ENCODE measurements at places on chromosomes 12 and 14. TPM values are rescaled to one million over a fixed set of nuclear protein-coding genes. Genes with fewer than 3 reads are reported as not detected.

The OTOGL gene
- total RNA-seq: 0.87 TPM

The FAM181A gene
- total RNA-seq: 12.7 TPM

The PTPRQ gene
- total RNA-seq: 3.7 TPM

The TSPAN11 gene
- 2.4 TPM for total RNA-seq

The TCHP gene
- 59.4 TPM for total RNA-seq

The SERPINA12 gene
- total RNA-seq: 0.25 TPM

The DEGS2 gene
- total RNA-seq: 3.3 TPM

The C14orf39 gene
- total RNA-seq: 12.1 TPM

The THTPA gene
- total RNA-seq: 25.1 TPM

The C12orf54 gene
- total RNA-seq: 77.1 TPM

GRCh38 chr14:100010679-100011078 lies 54.5 kb upstream of the EVL start:
- DNase-seq: no peak

GRCh38 chr12:40616383-40616915 lies 75.8 kb upstream of the CNTN1 start:
- DNase-seq: no peak

DNA sequence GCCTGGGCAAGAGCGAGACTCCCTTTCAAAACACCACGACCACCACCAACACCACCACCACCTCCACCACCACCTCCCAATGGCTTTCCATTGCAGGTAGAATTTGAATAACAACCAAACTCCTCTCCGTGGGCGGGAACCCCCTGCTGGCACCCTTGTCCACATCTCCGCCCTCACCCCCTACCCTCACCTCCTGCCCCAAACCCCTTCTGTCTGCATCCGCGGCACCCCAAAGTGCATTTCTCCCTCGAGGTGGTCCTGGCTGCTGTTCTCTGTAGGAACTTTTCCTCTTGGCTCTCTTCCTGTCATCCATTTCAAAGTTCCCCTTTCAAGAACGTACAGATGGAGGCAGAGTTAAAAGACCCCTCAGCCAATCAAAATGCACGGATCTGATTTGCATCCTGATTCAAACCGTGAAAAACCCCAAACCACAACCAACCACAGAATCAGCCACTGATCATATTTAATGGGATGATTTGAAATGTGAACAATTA lies 3.8 kb downstream of the SDSL start:
- DNase-seq: no peak

GRCh38 chr12:68342966-68343365 lies 10.8 kb upstream of the MDM1 start:
- no peak for DNase-seq

DNA sequence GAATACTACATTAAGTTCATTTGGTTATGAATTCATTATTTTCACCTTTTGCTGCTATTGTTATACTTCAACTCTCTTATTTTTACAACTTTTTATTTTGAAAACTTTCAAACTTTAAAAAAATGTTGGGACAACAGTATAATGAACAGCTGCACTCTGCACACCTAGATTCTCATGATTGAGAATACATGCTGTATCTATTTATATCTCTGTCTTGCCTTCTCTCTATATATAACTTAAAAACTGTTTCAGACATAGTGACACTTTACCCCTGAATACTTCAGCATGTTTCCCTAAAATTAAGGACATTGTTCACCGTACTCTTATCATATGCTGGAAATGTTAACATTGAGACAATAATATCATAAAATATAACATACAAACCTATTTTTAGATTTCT lies 237.1 kb downstream of the GPHN start:
- no peak for DNase-seq

DNA sequence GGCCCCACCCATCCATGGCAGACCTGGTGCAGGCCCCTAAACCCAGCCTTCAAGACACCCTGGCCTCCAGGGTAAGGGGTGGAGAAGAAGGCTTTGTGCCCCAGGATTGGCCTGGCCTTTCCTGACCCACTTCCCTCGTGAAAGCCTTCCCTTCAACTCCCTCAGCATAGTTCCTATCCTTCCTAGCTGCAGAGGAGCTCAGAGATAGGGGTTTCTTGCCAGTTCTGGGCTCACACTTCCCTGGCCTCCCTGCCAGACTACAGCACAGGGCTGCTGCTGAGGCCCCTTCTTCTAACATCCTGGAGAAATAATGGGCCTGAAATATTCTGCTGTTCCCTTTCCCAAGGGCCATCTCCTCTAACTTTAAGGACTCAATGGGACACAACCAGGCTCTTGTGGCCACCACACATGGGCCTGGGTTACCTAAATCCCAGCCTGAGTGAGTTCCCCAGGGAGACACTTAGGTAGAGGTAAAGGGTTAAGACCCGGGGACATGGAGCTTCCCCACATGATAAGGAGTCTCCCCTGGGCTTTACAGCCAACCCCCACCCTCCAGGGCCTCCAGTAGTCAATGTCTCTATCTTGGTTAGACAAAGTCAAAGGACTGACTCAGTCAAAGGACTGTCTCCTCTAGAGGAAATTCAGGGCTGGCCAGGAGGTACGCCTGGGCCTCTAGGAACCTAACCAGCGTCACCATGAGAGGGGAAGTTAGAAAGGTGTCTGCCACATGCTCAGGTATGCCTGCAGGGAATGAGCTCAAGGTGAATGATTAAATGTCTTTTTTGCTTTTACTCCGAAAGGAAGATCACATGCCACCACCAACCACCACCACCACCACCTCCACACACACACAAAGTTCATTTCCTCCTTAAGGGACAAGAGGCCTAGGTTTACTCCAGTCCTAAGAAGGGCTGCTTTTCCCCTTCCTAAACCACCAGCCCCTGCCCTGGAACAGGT lies 7.1 kb downstream of the ZFP36L1 start:
- DNase-seq: peak; percentile 25

GRCh38 chr14:78752518-78753188 lies 582.5 kb downstream of the NRXN3 start:
- no peak for DNase-seq

DNA sequence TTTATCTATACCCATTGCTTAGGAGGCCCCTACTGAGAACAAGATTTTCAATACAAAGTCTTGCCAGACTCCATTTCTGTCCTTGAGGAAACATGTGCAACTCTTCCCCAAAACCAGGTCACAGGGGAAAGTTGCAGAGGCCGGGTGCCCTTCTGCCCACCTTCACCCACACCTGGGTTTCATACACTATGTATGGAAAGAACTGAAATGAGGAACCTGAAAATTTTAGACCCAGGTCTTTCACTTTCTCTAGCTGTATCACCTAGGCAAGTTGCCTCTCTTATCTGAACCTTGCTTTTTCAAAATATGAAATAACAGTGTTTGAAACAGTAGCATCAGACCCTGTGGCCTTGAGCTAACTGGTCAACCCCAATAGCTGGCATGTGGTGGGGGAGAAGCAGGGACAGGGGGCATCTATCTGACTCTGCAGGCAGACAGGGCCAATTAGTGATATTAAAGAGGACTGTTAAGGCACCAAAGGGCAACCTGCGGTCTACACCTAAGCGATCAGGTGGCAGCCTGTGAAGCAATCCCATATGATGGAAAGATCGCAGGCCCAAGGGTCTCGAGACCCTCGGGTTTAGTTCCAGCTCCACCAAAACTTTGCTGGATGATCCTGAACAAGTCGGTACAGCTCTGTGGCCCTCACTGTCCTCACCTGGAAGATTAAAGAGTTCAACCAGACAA lies 346.5 kb downstream of the BCL11B start:
- DNase-seq: no peak

- DNase-seq: no peak
Observed at GRCh38 chr12:104964167-104964855, 6.2 kb upstream of the SLC41A2 start.

GRCh38 chr12:22800332-22800731 lies 175.4 kb downstream of the ETNK1 start:
- DNase-seq: no peak

- no peak for DNase-seq
Observed at GRCh38 chr14:58919217-58919616, 269.2 kb upstream of the DAAM1 start.

DNA sequence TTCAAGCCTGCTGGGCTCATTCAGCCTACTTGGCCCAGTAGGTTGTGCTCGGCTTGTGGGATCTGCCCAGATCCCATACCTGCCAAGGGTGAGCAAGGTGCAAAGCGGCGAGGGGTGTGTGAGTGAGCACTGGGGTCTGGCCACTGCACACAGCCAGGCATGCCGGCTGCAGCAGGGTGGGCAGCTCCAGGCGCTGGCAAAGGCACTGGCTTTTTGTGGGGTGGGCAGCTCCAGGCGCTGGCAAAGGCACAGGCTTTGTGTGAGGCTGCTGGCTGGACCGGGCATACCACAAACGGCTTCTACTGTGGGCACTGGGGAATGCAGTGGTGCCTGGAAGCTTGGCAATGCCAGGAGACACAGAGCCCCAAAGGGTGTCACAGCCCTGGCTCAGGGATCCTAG lies 137.4 kb downstream of the SLC16A7 start:
- DNase-seq: no peak

- no peak for DNase-seq
Observed at GRCh38 chr14:79568594-79568993, 642.7 kb downstream of the DIO2 start.

- no peak for DNase-seq
Observed at GRCh38 chr12:100133200-100133599, 9.5 kb downstream of the BLTP3B start.

DNA sequence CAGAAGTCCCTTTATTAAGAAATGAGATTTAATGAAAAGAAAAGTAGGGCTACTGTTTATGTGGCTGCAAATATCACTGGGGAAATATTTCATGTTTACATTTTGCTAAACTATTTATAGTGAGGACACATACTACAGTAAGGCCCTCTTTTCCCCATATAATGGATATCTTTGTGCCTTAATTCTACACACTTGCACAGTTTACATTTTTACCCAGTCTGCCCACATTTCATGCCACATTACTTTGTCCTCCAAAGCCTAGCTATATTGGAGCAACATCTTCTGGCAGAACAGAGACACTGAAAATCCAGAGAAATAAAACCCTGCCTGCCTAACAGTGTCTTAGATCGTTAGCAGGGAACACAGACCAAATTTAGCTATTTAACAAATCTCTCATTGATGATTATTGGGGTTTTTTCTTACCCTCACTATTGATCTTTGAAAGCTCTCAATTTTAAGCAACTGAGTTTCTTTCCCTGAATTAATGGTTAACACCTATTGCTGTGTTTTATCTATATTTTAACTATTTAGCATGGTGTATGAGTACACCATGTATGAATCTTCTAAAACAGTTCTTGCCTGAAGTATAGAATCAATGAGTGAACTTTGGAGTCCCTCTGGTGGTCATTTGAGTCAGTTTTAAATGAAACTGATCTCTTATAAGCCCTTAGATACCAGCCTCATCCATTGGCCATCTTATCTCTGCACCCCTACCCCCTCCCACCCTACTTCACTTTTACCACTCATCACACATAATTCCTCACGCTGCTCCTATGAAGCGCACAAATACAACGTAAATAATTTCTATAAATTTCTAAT lies 170.2 kb downstream of the BCAT1 start:
- no peak for DNase-seq

DNA sequence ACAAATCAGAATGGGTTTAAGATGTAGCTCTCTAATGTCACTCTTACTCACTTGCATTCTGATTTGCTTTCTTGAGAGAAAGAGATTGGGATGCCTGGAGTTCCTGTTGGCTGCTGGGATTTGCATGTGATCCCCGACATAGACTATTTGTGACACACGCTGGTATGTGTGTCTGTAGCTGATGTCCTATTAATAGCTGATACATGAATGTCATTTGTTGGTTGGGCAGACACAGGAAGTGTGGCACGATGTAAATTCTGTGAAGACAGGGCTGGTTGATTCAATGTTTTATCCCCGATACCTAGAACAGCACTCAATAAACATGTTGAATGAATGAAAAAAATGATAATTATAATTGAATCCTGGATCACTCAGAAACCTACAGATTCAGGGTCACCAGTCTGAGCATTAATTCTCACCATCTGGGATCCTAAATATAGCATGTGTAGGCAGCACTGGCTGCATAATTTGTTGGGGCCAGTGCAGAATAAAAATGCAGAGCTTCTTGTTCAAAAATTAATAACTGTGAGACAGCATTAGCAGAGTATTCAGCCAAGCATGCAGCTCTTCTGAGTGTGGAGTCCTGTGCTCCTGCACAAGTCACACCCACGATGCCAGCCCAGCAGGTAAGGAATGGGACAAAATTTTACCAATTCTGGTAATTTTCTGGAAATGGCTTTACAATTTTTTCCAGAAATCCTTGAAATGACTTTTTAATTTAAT lies 35.5 kb upstream of the SOCS2 start:
- no peak for DNase-seq

GRCh38 chr14:104637546-104638003 lies 33.0 kb upstream of the TMEM179 start:
- no peak for DNase-seq

- DNase-seq: no peak
Observed at GRCh38 chr14:54083549-54084239, 127.1 kb upstream of the BMP4 start.

- no peak for DNase-seq
Observed at GRCh38 chr12:44038411-44038810, 202.5 kb downstream of the TMEM117 start.

DNA sequence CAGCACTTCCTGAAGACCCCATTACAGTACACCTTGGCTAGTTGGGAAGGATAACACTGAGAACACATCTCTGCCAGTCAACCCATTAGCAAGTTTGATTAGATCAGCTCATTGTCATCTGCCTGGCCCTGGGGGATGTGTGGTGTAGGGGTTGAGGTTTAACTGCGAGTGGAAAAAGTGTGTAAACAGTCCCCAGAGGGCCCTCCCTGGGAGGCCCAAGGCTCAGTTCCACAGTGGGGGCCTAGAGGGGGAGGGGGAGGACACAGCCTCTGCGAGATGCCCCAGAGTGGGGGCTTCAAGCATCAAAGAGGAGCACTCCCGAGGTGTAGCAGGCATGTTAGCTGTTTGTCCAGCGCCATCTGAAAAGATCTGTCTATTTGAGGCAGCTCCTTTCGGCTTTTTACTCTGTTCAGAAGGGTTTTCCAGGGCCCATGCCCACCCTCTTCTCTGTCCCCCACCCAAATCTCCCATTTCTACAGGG lies 344 bp downstream of the LPAR5 start:
- no peak for DNase-seq

GRCh38 chr14:29937116-29937515 lies 9.5 kb upstream of the PRKD1 start:
- no peak for DNase-seq

DNA sequence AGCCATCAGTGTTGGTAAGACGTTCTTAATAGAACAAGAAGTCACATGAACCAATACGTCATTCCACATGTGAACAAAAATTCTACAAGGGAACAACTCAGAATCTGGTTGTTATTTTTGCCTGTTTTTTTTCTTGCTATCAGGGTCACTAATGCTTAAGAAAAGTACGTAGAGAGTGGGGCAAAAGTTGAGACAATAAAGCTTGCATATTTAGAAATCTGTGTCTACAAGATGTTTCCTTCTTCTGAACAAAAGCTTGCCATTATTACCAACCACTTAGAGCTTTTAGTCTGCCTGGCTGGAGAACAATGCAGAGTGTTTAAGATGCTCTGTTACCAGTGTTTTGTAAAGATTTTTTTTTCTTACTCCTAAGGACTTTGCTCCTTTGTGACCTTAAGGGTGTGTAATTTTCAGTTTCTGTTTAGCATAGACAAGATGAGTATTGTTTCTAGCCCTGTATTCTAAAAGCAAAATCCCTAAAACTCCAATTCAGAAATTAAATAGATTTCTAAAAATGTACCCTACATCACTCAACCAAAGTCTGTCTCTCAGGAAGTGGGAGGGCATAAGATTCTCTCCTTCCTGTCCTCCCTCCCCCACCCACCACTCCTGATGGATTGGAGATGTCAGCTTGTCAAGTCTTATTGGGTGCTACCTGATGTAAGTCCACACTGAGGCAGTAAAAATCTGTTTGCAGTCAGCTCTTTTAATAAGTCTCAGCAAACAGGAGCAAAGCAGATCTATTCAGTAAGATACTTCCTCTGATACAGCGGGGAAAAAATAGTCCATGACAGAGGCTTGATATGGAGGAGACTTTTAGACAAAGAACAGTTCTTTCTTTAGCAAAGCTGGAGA lies 267.6 kb downstream of the GRIN2B start:
- DNase-seq: no peak
